ENCODE measurements at places on chromosomes 13 and 19. TPM values are rescaled to one million over a fixed set of nuclear protein-coding genes. Genes with fewer than 3 reads are reported as not detected.
A peak's percentile ranks its signal among the peaks of the same experiment; 100 is the strongest.

SYMPK gene
- 65.9 TPM for total RNA-seq

SRRM5 gene
- total RNA-seq = 0.41 TPM

CPAMD8 gene
- 2.3 TPM for total RNA-seq

MYO1F gene
- total RNA-seq = 8.5 TPM

CRLF1 gene
- total RNA-seq = 1.3 TPM

GRCh38 chr13:71577127-71577526 is 289.9 kb downstream of the DACH1 start:
- DNase-seq = no peak

DNA sequence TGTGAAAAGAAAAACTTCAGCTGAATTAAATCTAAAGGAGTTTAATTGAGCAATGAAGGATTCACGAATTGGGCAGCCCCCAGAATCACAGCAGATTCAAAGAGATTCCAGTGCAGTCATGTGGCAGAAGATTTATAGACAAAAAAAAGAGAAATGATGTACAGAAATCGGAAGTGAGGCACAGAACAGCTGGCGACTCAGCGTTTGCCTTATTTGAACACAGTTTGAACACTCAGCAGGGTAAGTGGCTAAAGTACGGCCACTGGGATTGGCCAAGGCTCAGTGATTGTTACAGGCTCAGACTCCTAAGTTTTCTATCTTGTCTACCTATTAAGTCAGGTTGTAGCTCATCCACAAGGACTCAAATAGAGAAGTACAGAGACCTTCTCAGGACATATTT is 11.6 kb upstream of the CFAP97D2 start:
- no peak for DNase-seq

GRCh38 chr13:37886879-37887278 is 17.3 kb upstream of the TRPC4 start:
- DNase-seq = no peak

DNA sequence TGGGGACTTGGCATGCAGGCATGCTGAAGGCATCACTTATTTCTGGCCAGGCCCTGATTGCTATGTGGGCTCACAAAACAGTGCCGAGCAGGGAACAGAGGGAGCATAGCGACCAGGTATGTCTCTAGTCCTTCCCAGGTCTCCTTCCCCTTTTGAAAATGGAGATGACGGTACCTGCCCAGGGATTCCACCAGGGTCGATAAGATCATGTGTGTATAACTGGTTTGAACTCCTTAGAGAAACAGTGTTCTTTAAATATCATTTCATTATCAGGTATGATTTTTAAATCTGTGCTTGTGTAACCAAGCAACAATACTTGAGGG is 280.6 kb downstream of the FOXO1 start:
- no peak for DNase-seq

DNA sequence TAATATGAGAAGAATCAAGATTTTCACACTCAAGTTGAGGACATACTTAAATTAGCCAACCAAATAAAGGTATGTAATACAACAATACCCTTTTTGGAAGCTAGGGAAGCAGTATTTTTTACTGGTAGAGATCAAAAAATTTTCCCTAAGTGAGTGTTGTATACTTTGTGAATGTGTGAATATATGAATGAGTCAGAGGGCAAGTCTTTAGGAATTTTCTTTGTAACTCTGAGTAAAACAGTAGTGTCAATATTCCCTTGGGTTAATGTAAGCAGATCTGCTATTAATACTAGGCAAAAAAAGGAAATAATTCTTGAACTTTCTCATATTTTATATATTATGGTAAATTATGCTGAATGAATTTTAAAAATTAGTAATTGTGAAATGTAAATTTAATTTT is 1161.8 kb upstream of the MIR17HG start:
- DNase-seq = no peak

DNA sequence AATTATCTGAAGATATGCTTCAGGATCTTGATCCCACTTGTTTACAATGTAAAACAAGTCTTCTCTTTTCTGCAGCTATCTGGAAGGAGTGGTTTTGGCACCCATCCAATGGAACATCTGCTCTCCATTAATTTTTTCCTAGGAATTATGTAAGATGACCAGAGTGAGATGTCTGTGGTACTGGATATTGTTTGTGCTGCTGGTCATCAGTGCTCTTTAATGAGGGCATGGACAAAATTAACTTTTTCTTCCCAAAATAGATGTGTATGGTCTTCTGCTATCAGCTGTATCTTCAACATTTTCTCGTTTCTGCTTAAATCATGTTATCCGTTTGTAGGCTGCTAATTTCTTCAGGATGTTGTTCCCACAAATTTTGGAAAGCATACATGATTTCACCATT is 415.4 kb upstream of the KLHL1 start:
- DNase-seq = no peak

DNA sequence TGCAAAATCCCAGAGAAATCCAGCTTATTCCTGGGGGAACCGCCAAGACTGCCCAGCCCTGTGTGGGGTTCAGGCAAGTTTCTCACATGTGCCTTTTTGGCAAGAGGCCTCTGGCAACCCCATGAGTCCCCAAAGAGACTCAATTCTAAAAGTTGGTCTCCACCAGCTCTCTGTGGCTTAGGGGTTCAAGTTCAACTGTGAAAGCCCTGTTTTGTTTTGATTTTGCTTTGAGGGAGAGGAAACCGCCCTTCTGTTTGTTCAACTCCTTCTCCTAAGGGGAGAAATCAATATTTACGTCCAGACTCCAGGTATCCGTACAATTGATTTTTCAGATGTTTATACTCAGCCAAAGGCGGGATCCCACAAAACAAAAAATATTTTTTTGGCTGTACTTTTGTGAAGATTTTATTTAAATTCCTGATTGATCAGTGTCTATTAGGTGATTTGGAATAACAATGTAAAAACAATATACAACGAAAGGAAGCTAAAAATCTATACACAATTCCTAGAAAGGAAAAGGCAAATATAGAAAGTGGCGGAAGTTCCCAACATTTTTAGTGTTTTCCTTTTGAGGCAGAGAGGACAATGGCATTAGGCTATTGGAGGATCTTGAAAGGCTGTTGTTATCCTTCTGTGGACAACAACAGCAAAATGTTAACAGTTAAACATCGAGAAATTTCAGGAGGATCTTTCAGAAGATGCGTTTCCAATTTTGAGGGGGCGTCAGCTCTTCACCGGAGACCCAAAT is 583 bp upstream of the LDLR start:
- DNase-seq = no peak

DNA sequence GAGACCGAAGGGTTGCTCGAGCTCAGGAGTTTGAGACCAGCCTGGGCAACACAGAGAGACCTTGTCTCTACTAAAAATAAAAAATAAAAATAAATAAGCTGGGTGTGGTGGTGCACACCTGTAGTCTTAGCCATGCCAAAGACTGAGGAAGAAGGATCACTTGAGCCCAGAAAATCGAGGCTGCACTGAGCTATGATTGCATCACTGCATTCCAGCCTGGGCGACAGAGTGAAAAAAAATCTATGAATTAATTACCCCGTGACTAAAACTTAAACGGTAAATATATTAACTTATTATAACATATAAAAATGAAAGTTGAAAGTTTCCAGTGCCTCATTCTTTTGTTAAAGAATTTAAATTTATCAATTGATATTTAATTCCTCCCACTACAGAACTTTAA is 273.7 kb downstream of the KLF12 start:
- no peak for DNase-seq

- DNase-seq = no peak
These were observed 18.4 kb downstream of the CYTH2 start for GRCh38 chr19:48487544-48487943.

GRCh38 chr13:78401873-78402707 is 201.3 kb downstream of the POU4F1 start:
- no peak for DNase-seq

GRCh38 chr19:47100290-47100689 is 13.3 kb downstream of the ZC3H4 start:
- DNase-seq = peak; percentile 18

DNA sequence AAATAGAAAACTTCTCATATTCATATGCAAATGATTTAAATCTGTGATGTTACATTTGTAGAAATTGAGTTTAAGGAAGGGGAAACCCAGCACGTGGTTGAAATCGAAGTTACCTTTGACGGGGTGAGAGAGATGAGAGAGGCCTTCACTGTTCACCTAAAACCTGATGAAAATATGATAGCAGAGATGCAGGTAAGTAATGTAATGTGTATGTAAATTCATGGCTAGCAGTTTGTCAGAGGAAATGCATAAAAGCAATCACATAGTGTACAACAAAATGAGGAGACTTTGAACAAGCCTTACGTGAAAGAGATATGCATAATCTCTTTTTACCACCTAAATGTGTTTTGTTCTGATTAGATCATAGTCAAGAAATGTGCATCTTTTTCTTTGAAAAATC is 134.6 kb downstream of the STOML3 start:
- DNase-seq = no peak

Measured in mucosa of descending colon (tissue), 3 donors.